ENCODE measurements at places on chromosomes 4 and X. TPM values are rescaled to one million over a fixed set of nuclear protein-coding genes. Genes with fewer than 3 reads are reported as not detected.
A peak's percentile ranks its signal among the peaks of the same experiment; 100 is the strongest.

- DNase-seq, result peak; percentile 20
Measured at GRCh38 chrX:105822138-105823091, at the start of gene NRK. TSS of gene NRK (plus strand) at chrX:105822539. CDS start at chrX:105822846, 307 bp downstream.

FAM184B gene
- polyA plus RNA-seq, result 0.51 TPM

DNA sequence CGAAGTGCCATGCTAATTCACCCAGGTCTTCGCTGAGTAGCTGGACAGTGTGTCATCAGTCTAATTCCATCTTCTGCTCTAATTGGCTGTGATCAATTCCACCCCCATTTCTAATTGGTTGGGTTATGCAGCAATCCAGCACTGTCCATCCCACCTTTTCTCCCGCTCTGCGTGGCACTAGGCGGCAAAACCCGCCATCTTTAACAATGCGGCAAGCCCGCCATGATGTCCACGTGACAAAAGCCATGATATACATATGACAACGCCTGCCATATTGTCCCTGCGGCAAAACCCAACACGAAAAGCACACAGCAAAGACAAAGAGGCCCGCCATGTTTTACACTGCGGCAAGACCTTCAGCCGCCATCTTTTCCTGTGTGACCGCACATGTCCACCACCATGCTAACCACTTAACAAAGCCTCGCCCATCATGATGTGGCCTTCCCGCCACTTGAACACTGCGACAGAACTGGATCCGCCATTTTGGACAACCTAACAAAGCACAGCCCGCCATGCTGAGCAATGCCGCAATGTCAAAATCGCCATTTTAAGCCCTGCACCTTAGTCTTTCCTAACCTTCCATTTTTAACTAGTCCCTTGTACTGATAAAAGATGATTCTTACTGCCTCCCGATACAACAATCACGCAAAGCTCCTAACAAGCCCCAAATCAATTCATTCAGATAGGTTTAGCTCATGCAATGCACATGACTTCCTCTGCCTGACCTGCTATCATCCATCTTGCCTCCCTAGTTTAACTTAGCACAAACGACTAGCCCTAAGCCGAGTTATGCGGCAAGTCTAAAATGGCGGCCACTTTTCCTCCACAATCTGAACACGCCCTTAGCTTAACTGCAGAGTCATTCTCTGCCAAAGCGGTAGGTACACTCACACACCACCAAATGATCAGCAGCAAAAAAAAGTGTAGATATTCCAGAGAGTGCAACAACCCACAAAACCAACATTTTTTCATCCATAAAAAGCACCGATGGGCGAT lies 288.3 kb downstream of the CHIC1 start:
- DNase-seq, result peak; percentile 94

- DNase-seq, result no peak
Measured at GRCh38 chr4:17511051-17511450, 839 bp downstream of the QDPR start.

DNA sequence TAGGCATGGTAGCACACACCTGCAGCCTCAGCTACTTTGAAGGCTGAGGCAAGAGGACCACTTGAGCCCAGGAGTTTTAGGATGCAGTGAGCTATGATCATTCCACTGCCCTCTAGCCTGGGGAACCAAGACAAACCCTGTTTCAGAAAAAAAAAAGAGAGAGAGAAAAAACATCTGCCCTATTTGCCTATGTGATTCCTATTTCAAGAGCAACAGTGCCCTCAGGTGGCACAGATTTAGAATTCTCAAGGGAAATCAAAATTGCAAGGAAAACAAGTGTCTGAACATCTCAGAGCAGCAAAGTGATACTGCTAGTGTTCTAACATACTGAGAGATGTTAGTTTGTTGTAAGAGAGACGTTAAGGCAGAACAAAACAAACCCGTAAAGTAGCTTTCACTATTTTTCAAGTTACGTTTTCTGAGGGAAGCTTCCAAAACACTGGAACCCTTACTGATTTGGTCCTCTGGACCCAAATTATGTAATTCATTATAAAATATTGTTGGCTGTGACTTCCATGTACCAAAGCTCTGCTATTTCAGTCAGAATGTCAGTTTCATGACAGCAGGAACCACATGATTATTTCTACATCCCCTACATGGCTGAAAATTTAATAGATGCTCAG lies 7.9 kb downstream of the BDH2 start:
- no peak for DNase-seq

- DNase-seq, result no peak
Measured at GRCh38 chr4:155787113-155787710, 28.4 kb downstream of the GUCY1B1 start.

IL9R gene
- not detected for polyA plus RNA-seq

- DNase-seq, result no peak
Measured at GRCh38 chr4:30716681-30717207, 3.4 kb upstream of the PCDH7 start.

DNA sequence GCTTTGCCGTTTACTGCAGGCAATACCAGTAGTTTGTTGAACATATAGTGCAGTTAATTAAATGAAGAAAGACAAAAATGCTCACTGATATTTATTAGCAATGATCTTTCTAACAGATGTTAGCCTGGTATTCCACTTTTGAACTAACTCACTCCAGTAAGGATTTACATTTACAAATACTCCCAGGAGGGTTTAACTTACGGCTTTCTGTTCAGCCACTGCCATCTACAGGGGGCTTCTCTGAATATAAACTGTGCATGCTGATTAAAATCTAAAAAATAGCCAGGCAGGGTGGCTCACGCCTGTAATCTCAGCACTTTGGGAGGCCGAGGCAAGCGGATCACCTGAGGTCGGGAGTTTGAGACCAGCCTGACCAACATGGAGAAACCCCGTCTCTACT lies 2.2 kb upstream of the SRD5A3 start:
- no peak for DNase-seq

DNA sequence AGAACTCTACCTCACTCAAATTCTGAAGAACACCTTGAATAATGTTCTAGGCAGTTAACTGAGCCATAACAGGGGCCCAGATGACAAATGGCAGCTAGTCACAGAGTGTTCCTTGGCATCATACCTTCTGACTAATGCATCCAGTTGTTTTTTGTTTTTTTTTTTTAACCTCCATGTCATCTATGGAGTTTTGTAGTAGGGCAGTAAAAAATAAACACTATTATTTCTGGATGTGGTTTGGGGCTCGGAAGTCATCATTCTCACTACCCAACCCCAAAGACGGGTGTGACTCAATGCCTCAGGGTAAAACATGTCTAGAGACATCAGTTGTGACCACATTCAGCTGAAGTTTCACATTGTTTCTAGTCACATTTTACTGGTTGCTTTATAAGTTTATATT lies 31.2 kb upstream of the MCF2 start:
- DNase-seq, result no peak
